ENCODE measurements at places on chromosomes 13 and 19.
A peak's percentile ranks its signal among the peaks of the same experiment; 100 is the strongest.

DNA sequence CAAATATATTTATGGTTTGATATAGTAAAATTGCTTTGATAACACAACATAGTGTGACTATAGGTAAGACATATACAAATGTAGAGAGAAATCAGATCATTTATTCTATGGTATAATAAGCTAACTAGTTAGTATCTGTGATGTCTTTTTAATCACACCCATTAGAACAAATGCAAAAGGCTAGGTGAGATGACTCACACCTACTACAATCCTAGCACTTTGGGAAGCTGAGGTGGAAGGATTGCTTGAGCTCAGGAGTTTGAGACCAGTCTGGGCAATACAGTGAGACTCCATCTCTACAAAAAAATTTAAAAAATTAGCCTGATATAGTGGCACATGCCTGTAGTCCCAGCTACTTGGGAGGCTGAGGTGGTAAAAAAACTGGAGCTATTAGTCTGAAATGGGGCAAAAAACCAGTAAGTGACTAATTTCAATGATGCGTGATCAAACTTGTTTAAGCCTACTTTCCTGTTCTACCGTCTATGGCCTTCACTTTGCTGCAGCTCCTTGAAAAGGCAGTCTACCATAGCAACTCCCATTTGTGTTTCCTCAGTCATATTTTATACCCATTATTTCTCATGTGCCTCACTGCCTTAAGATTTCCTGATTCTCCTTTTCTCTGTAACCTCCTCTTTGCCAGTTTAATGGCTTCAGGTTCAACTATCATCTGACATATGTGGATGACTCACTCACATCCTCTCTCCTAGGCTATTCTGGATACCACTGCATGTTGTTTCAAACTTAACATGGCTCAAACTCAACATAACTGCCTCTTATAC, 12.5 kb downstream of the ALG5 start:
- DNase-seq = no peak

- DNase-seq = no peak
These were observed 21.2 kb upstream of the RNASEH2B start for GRCh38 chr13:50888362-50888761.

- DNase-seq = peak; percentile 28
These were observed 50.7 kb upstream of the PNMA8B start for GRCh38 chr19:46546194-46546896.

- no peak for DNase-seq
These were observed 574.2 kb downstream of the PCDH9 start for GRCh38 chr13:66655847-66656454.

DNA sequence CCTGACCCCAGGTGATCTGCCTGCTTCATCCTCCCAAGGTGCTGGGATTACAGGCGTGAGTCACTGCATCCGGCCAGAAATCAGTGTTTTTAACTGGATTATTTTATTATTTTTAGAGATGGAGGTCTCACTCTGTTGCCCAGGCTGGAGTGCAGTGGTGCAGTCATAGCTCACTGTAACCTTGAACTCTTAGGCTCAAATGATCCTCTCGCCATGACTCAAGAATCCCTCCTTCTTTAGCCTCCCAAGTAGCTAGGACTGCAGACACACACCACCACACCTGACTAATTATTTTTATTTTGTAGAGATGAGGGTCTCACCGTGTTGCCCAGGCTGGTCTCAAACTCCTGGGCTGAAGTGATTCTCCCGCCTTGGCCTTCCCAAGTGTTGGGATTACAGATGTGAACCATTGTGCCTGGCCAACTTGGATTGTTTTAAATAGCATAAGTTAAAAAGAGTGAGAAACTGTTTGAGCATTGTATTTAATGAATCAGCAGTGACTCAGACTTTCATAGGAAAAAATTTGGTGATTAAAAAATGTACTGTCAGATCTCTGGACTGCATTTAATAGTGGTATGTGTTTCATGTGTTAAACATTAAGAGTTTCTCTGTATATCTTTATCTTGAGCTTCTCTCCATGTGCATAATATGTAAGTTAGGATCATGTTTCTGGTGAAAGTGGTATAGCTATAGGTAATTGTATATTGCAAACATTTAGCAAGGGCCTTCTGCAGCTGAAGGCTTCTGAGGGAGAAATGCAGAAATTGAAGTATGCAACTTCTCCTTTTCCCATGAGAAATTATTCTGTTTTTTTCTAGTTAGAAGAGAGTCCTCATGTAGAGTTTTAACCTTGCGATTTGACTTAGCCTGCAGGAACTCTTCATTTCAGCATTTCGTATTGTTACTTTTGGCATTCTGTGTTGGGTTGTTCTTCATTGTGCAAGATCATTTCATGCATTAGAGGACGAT, 121.2 kb downstream of the PCCA start:
- peak; percentile 65 for DNase-seq

- no peak for DNase-seq
These were observed 5.4 kb upstream of the SOX1 start for GRCh38 chr13:112061367-112062061.

- DNase-seq = no peak
These were observed 77.3 kb upstream of the GPR183 start for GRCh38 chr13:99384468-99384867.

DNA sequence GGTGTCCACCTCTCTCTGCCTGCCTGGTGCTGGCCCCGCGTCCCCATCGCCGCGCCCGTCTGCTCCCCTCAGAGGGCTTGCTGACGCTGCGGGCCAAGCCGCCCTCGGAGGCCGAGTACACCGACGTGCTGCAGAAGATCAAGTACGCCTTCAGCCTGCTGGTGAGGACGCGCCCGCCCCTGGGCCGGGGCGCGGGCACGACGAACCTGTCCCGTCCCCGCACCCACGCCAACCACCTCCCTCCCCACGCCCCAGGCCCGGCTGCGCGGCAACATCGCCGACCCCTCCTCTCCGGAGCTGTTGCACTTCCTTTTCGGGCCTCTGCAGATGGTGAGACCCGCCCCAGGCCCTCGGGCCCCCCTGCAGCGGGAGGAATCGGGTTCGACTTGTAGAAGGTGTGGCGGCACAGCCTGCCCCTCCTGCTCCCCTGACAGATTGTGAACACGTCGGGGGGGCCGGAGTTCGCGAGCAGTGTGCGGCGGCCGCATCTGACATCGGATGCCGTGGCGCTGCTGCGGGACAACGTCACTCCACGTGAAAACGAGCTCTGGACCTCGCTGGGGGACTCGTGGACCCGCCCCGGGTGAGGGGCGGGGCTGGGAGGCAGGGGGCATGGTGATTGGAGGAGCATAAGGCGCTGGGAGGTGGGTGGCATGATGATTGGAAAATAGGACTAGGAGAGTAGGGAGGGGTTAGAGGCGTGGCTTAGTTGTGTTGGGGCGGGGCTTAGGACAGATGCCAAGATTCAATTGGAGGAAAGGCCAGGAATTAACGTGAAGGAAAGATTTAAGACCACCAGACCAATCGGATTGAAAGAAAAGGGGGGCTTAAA, 6.6 kb downstream of the EPS8L1 start:
- peak; percentile 69 for DNase-seq

GRCh38 chr13:40171566-40171965, 494.9 kb downstream of the FOXO1 start:
- no peak for DNase-seq

DNA sequence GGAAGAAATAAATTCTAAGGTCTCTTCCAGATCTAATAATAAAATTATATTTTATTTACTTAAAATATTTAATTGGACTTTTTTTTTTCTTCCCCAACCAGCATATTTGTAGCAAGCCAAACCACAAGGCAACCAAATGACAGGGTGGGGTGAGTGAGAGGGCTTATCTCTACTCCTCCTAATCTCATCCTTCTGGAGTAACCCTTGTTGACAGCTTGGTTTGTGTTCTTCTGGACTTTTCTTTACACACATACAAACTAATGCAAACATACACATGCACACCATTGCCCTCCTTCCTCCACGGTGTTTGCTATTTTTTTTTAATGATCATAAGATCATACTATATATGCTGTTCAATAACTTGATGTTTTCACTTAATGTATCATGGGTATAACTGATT, 383.1 kb downstream of the DLEU7 start:
- no peak for DNase-seq

GRCh38 chr19:5595745-5596144, 26.8 kb downstream of the SAFB2 start:
- DNase-seq = no peak

GRCh38 chr19:31499281-31500196, 150.3 kb upstream of the TSHZ3 start:
- no peak for DNase-seq

DNA sequence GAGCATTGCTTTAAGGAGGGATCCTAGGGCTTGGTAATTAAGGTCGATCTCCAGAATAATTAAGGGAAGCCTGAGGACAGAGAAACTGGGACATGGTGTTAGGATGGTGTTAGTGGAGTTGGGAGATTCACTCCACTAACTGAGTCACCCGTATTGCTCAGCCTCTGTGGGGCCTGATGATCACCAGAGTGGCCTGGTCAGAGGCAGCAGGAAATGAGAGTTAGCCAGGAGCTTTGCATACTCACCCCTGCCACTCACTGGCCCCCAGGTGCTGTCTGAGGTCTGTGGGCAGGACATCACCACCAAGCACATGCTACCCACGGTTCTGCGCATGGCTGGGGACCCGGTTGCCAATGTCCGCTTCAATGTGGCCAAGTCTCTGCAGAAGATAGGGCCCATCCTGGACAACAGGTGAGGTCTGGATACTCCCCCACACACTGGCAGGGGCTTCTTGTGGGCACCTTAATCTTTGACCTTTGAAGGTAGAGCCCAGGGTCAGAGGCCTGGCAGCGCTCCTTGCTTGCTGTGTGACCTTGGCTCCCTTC, 32.1 kb downstream of the PPP2R1A start:
- no peak for DNase-seq

DNA sequence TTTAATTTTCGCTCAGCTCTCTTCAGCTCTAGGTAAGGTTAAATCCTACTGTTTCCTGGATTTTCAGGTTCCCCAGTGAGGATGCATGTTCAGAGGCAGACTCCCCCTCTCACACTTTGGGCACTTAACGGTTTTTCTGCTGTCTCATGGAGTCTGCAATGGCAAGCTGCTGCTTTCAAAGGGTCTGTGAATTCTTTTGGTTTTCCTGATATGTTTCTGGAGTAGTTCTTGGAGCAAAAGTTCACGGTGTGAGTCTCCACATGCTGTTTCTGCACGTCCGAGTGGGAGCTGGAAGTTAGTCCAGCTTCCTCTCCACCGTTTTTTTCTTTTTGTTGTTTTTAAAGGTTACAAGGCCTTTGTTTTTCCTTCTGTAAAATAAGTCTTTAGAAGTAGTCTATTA, 35.4 kb downstream of the DNAJC15 start:
- no peak for DNase-seq

DNA sequence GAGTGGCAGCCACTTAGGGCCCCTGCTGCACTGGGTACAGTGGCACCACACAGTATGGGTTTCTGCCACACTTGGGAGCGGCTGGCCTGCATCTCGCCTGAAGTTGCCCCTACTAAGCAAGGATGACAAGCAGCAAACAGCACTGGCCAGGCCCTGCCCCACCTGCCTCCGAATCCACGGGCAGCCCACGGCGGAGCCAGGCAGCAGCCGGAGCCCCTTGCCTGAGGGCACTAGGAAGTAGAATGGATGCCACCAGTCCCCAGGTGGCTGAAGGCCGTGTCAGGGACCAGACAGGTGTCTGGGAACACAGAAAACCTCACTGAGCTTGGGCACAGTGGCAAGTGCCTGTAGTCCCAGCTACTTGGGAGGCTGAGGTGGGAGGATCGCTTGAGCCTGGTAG, 19.4 kb downstream of the MLLT1 start:
- no peak for DNase-seq

GRCh38 chr13:77056382-77056781, 29.4 kb upstream of the FBXL3 start:
- DNase-seq = no peak

- no peak for DNase-seq
These were observed 11.6 kb downstream of the MAP4K1 start for GRCh38 chr19:38606131-38606530.

- no peak for DNase-seq
These were observed 119.1 kb downstream of the SOX1 start for GRCh38 chr13:112186091-112186490.

DNA sequence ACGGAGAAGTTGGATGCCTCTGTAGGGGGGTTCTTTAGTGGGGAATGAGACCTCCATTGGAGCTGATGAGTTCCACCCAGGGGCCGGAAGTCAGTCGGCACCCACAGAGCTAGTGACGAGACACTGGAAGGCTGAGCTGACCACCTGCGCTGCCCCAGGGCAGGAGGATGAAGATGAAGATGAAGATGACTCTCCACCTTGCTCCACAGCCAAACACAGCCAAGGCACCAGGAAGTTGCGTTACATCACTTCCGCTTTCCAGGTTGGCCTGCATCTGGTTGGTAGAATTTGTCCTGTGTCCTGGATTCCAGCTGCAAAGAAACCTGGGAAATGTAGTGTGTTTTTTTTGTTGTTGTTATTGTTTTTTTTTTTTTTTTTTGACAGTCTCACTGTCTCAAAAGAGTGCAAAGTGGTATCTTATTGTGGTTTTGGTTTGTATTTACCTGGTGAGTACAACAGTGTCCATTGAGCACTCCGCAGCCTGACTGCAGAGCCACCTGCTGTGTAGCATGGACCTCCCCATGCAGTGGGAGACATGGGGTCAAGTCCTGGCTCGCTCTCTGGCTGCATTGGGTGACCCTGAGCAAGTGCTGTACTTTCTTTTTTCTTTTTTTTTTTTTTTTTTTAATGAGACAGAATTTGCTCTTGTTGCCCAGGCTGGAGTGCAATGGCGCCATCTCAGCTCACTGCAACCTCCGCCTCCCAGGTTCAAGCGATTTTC, 1.9 kb downstream of the TBC1D17 start:
- peak; percentile 65 for DNase-seq

GRCh38 chr19:31516756-31517155, 167.5 kb upstream of the TSHZ3 start:
- no peak for DNase-seq

DNA sequence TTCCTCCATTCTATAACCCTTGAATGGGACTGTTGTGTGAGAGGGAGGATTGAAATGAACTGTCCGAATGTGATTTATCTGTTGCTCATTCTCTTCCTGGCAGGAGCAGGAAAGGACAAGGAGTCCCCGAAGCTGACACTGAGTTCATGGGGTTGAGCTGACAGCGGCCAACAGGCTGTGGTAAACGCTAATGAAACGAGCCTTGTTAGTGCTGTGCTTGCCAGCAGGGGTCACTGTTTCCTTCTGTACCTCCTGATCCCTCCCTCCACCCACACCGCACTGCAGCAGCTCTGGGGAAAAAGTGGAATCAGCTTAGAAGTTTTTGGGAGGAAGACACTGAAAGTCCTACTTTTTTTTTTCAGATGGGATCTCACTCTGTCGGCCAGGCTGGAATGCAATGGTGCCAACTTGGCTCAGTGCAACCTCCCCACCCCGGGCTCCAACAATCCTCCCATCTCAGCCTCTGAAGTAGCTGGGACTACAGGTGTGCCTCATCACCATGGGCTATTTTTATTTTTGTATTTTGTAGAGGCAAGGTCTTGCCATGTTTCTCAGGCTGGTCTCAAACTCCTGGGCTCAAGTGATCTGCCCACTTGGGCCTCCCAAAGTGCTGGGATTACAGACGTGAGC, 6.7 kb upstream of the ZNF761 start:
- DNase-seq = peak; percentile 72

- no peak for DNase-seq
These were observed 657 bp downstream of the ZNF550 start for GRCh38 chr19:57559008-57559403.

- DNase-seq = no peak
These were observed 13.5 kb downstream of the PLPP2 start for GRCh38 chr19:277581-278165.

GRCh38 chr19:843180-843835, 2.5 kb downstream of the PRTN3 start:
- DNase-seq = peak; percentile 24
